ENCODE measurements at places on chromosomes 4 and X.

DNA sequence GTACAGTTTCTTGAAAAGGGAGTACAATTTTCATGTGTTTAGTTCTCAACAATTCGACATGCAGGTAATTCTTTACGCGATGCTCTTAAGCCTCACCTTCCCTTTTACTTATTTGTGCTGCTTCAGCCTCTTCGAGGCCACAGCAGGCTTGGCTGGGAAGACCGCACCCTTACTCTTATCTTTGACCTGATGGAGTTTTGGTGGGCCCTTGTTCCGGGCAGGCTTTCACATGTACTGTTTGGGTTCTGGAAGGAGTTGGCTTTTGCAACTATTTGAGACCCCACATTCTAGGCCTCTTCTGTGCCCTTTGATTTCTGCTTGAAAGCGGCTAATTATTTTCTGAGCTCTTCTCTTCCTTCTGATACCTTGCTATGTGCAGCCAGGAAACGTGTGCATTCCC lies 60.2 kb downstream of the FAM193A start:
- no peak for DNase-seq

- no peak for DNase-seq
These were observed 301.9 kb downstream of the TLL1 start for GRCh38 chr4:166174717-166175490.

- no peak for DNase-seq
These were observed 52.2 kb upstream of the ADGRG2 start for GRCh38 chrX:19174401-19175025.

DNA sequence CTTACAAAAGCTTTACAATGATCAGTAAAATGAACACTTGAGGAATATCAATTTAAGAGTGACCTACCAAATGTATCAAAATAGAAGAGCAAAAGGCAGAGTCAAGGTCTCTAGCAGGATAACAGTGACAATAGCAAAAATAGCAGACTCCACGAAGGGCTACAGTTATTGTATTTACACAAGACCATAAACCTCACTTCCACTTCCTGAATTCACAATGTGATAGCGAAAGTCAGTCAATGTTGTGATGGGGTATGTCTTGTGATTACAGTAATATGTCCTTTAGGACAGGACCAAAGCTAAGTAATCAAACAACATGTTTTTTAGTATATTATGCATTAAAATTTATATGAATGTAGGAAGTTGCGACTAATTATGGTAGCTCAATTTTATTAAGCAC lies 139.6 kb downstream of the IQCM start:
- DNase-seq = no peak

DNA sequence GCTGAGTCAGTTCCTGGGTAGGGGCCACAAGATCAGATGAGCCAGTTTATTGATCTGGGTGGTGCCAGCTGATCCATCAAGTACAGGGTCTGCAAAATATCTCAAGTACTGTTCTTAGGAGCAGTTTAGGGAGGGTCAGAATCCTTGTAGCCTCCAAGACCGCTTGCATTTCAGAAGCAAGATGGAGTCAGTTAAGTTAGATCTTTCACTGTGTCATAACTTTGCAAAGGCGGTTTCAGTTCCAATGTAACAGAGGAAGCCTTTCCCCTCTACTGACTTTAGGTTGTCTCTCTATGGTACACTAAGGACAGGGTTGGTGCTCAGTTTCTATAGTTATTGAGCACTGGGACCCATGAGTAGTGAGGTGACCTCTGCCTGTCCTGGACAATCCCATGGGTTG lies 127.3 kb upstream of the WDR1 start:
- DNase-seq = no peak

DNA sequence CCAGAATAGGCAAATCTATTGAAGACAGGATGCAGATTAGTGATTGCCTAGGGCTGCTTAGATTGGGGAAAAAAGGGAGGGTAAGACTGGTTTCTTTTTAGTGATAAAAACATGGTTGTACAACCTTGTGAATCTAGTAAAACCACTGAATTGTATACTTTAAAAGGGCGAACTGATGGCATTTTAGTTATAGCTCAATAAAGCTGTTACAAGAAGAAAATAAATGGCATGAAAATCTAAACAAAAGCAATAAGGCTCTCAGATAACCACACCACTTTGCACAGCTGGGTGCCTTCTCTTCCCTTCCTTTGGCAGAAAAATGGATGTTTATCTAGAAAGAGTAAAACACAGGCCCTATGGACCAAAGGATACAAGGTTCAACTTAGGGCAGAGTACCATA lies 69.6 kb downstream of the F9 start:
- DNase-seq = no peak

DNA sequence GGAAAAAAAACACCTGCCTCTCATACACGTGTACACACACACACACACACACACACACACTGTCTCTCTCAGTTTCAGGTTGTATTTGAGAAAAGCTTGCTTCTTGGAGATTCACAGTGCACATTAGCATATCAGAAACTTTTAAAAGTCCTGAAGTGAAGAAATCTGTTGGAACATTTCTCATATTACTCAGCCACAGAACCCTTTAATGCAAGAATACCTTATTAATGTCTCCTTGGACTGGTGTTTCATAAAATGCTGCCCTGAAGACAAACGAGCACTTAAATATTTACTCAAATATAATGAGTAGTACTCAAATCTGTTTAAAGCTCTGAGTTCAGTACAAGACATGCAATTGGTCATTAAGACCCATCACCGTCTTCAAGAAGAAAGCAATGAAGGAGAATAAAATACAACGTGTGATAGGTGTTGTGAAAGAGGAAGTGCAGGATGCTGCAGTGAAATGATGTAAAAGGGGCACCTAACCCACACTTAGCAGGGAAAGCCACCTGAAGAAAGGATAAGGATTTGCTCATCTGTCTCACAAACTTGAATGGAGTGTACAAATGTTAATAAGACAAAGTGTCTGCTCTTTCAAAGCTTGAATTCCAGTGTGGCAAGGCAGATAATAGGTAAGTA lies 57.0 kb downstream of the DCLK2 start:
- no peak for DNase-seq

DNA sequence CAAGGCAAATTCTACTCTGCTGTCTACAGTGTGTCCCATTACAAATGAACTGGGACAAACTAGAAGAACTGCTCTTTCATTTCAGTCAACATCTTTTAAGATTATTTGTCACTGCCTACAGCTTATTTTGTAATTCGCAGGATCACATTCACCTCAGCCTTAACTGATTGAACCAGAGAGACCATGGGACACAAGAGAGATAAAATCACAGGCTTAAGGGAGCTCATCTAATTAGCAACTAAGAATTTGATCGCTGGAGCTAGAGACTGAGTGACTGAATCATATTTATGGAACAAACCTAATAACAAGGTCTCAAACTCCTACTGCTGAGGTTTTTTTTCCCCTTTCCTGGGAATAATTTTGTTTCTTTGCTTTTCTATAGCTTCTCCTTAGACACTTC lies 898.2 kb downstream of the PCDH18 start:
- no peak for DNase-seq

All from stimulated activated CD4-positive, alpha-beta T cell treated with anti-CD3 and anti-CD28 coated beads, Interleukin-12 subunit alpha, Interleukin-12 subunit beta, amount 100 ng/mL, for 4 hours (primary cell).